Activated CD8-positive, alpha-beta T cell treated with anti-CD3 and anti-CD28 coated beads, Interleukin-2, amount 10 ng/mL, durations not matched to agents 7 days and 5 days (primary cell): ENCODE measurements at places on chromosomes 5 and 9. TPM values are rescaled to one million over a fixed set of nuclear protein-coding genes. Genes with fewer than 3 reads are reported as not detected.

PPP3R2 gene
- total RNA-seq: not detected

FGFR4 gene
- total RNA-seq: 0.53 TPM

LHX2 gene
- total RNA-seq: not detected

CYLC2 gene
- not detected for total RNA-seq

LCN12 gene
- 1.7 TPM for total RNA-seq

DNA sequence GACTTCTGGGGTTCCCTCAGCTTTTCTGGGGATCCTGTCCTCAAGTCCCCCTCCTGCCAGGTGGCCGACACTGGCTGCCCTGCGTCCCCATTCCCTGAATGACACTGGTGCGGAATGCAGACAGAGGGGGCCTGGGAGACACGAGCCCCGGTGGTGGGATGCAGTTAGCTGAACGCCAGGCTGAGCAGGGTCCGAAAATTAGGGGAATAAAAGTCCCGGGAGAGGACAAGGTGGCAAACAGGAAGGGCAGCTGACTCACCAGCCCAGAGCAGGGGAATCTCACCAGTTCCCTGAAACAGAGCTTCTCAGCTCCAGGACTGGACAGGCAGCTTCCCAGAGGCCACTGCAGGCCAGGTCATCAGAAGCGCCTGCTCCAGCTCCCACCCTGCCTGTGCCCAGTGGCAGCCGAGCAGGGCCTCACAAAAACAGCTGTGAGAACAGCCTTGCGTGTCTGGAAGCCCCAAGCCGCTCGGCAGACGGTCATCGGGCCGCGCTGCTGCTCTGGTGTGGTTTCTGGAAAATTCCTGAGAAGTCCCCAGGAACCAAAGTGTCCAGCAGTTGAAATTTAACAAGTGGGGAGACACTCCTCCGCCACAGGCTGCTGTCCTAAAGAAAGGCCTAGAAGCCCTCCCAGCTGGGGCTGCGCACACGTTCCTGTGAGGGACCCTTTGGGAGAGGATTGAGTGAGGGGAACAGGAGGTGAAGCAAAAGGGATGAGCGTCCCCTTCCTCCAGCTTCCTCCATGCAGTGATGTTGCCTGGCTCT, 47.6 kb upstream of the EXOC3 start:
- H3K36me3 ChIP-seq: peaks cover 38% of the 10 kb centered on the region
- DNase-seq: peak; percentile 20

DNA sequence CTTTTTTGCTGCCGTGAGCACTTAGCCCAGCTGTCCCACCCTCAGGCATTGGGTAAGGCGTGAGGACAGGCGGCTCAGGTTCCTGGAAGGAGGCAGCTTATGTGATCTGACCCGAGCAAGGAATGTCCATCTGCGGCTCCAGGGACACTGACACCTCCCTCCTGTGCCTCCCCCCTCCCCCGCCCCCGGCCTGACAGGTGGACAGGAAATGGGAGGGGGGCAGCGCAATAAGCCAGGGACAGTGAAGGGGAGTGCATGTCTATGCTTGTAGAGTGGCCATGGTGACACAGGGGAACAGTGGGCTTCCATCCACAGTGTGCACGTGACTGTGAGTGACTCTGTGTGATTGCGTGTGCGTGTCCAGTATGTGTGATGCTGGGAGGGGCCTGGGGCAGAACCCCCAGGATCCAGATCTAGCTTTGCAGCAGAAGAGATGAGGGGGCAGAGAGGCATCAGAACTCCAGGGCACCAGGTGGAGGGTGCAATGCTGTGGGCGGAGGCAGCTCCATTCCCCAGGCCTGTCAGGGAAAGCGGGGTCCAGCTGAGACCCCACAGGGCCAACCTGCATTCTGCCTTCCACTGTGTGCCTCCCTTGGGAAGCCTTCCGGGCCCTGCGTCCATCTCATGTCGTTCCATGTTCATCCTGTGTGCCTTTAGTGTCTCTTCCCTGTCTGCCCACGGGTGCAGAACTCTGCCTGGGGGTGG, 30.5 kb downstream of the CNTFR start:
- no peaks in the 10 kb centered on the region for H3K4me1 ChIP-seq
- peaks cover 16% of the 10 kb centered on the region for H3K27me3 ChIP-seq
- H3K27ac ChIP-seq: no peak overlapping the region

- H3K36me3 ChIP-seq: no peaks in the 10 kb centered on the region
- H3K4me3 ChIP-seq: no peak overlapping the region
- DNase-seq: no peak
- H3K27me3 ChIP-seq: no peaks in the 10 kb centered on the region
- no peaks in the 10 kb centered on the region for H3K4me1 ChIP-seq
- no peak overlapping the region for H3K27ac ChIP-seq
These were observed 65.8 kb downstream of the BOD1 start for GRCh38 chr5:173550641-173551040.

GRCh38 chr5:148965511-148966265, 97.2 kb downstream of the SH3TC2 start:
- H3K4me3 ChIP-seq: no peak overlapping the region
- H3K36me3 ChIP-seq: peaks cover 2% of the 10 kb centered on the region
- peaks cover 8% of the 10 kb centered on the region for H3K4me1 ChIP-seq
- peaks cover 11% of the 10 kb centered on the region for H3K27me3 ChIP-seq
- no peak overlapping the region for H3K27ac ChIP-seq

GRCh38 chr9:136107953-136108647, 10.6 kb downstream of the TMEM250 start:
- peak overlapping the region; percentile 94 for H3K27ac ChIP-seq

DNA sequence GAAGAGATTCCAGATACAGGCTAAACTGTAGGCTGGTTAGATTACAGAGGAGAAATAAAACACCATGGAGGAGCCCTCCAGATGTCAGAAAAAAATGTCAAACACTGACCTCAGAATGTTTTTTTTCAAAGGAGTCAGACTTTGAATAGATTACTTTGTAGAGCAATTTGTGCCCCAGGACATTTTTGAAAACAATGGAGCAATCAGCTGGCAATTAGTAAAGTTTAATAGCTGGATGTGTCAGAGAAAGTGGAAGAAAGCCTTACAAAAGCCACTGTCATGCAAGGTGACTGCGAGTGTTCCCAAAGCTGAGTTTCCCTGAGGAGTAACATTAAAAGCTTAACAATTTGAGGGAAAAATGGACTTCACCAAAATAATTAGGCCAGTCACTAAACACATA, 417.8 kb upstream of the CTNND2 start:
- no peaks in the 10 kb centered on the region for H3K36me3 ChIP-seq
- no peaks in the 10 kb centered on the region for H3K4me1 ChIP-seq
- no peak overlapping the region for H3K4me3 ChIP-seq
- no peak overlapping the region for H3K27ac ChIP-seq
- no peaks in the 10 kb centered on the region for H3K27me3 ChIP-seq
- DNase-seq: no peak

- no peak for DNase-seq
- H3K27me3 ChIP-seq: no peaks in the 10 kb centered on the region
- no peaks in the 10 kb centered on the region for H3K4me1 ChIP-seq
- no peak overlapping the region for H3K4me3 ChIP-seq
These were observed 555.3 kb upstream of the ARRDC3 start for GRCh38 chr5:91938441-91938840.

- H3K4me3 ChIP-seq: no peak overlapping the region
- DNase-seq: no peak
- H3K27me3 ChIP-seq: no peaks in the 10 kb centered on the region
- H3K4me1 ChIP-seq: peaks cover 37% of the 10 kb centered on the region
- no peak overlapping the region for H3K27ac ChIP-seq
- peaks cover 45% of the 10 kb centered on the region for H3K36me3 ChIP-seq
These were observed 4.9 kb downstream of the HMGCR start for GRCh38 chr5:75341934-75342333.

- H3K27me3 ChIP-seq: peaks cover 3% of the 10 kb centered on the region
- H3K4me3 ChIP-seq: no peak overlapping the region
- no peak for DNase-seq
- no peaks in the 10 kb centered on the region for H3K36me3 ChIP-seq
- no peak overlapping the region for H3K27ac ChIP-seq
- H3K4me1 ChIP-seq: no peaks in the 10 kb centered on the region
These were observed 150.3 kb downstream of the GPBP1 start for GRCh38 chr5:57324181-57324580.

- H3K4me3 ChIP-seq: no peak overlapping the region
- no peaks in the 10 kb centered on the region for H3K27me3 ChIP-seq
- no peaks in the 10 kb centered on the region for H3K36me3 ChIP-seq
These were observed 536.5 kb upstream of the CDH10 start for GRCh38 chr5:25181249-25181648.

DNA sequence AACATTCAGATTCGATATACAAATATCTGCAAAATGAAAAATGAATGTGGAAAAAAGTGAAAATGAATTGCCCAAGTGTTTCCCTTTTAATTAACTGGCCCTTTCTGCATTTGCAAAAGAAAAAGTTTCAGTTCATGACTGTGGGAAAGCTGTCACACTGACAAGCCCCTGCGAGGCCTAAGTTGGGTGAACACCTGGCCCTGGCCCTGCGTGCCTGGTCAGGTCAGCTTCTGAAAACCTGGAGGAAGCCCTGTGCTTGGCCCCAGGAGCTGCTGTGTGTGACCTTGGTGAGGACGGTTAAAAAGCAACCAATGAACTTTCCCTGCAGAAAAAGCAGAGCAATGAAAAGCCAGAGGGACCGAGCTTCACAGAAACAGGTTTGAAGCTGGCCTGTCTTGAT, 41.0 kb upstream of the SHC3 start:
- H3K36me3 ChIP-seq: no peaks in the 10 kb centered on the region
- H3K27ac ChIP-seq: no peak overlapping the region
- no peak for DNase-seq

GRCh38 chr9:131405858-131406537, 12.1 kb downstream of the PRRC2B start:
- H3K4me3 ChIP-seq: peak overlapping the region; percentile 76
- H3K36me3 ChIP-seq: peaks cover 44% of the 10 kb centered on the region
- peak overlapping the region; percentile 76 for H3K27ac ChIP-seq
- peaks cover 90% of the 10 kb centered on the region for H3K4me1 ChIP-seq
- peak; percentile 36 for DNase-seq

GRCh38 chr9:4177970-4178758, 121.7 kb downstream of the GLIS3 start:
- DNase-seq: no peak
- H3K4me1 ChIP-seq: no peaks in the 10 kb centered on the region
- H3K27me3 ChIP-seq: no peaks in the 10 kb centered on the region
- H3K4me3 ChIP-seq: no peak overlapping the region
- no peaks in the 10 kb centered on the region for H3K36me3 ChIP-seq

DNA sequence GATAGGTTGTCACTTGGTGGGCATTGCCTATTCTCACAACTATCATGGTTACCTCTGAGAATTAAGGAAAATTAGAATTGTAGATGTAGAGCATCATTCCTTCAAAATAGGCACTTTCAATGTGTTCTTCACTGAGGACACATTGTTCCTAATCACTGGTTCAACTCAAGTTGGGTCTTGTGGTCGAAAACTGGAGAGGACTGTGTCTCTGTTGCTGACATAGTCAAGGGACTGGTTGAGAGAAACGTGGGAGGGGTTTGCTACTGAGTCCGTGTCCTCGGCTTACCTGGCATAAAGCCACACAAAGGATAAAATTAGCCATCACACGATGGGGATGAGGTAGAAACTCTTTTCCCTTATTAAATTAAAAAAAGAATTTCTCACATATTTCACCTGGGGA, 205.9 kb upstream of the CD180 start:
- H3K36me3 ChIP-seq: no peaks in the 10 kb centered on the region
- H3K27ac ChIP-seq: no peak overlapping the region
- no peak for DNase-seq
- H3K27me3 ChIP-seq: peaks cover 2% of the 10 kb centered on the region

- H3K27me3 ChIP-seq: no peaks in the 10 kb centered on the region
- no peak for DNase-seq
- H3K4me3 ChIP-seq: no peak overlapping the region
- H3K4me1 ChIP-seq: no peaks in the 10 kb centered on the region
- no peak overlapping the region for H3K27ac ChIP-seq
These were observed 1201.4 kb upstream of the C9orf72 start for GRCh38 chr9:28774433-28775235.

DNA sequence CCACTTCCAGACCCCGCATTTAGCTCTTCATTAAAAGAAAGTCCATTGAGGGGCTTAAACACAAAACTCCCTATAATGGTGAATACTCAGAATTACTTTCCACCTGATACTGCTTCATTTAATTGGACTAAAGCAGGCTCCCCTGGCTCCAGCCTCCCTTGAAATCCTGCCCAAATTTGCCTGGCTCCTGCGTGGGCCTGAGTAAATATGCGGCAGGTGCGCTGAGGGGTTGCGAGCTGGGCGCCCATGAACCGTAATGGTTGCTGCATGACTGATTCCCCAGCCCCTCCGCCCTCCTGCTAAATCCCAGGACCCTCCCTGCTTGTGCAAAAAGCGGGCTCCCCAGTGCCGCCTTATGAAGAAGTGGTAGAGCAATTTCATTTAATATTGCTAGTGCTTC, 639.7 kb downstream of the BNC2 start:
- no peaks in the 10 kb centered on the region for H3K4me1 ChIP-seq
- H3K36me3 ChIP-seq: no peaks in the 10 kb centered on the region
- no peaks in the 10 kb centered on the region for H3K27me3 ChIP-seq
- no peak overlapping the region for H3K4me3 ChIP-seq
- no peak overlapping the region for H3K27ac ChIP-seq

DNA sequence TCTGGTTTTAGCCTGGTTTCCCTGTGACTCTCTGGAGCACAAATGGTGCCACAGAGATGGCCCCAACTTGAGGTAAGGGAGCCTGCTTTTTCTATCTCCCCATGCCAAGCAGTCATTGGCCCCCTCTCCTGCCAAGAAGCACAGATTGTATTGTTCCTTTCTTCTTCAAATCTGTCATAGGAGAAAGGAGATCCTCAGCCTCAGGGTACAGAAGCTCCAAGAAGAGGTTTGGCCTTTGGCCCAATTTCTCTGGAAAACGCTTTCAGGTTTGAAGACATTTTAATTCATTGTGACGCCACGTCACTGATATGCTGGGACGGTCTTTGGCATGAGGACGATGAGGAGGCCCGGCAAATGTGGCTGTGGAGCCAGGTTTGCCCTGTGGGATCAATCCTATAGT, 29.2 kb upstream of the PANK3 start:
- no peak for DNase-seq
- no peaks in the 10 kb centered on the region for H3K27me3 ChIP-seq
- peaks cover 8% of the 10 kb centered on the region for H3K4me1 ChIP-seq
- H3K36me3 ChIP-seq: no peaks in the 10 kb centered on the region
- no peak overlapping the region for H3K4me3 ChIP-seq

- H3K4me1 ChIP-seq: no peaks in the 10 kb centered on the region
- DNase-seq: no peak
- peaks cover 32% of the 10 kb centered on the region for H3K27me3 ChIP-seq
- no peak overlapping the region for H3K4me3 ChIP-seq
- no peaks in the 10 kb centered on the region for H3K36me3 ChIP-seq
- H3K27ac ChIP-seq: no peak overlapping the region
These were observed 30.0 kb downstream of the BTF3 start for GRCh38 chr5:73528248-73528647.

- no peak for DNase-seq
- no peaks in the 10 kb centered on the region for H3K36me3 ChIP-seq
- H3K27ac ChIP-seq: no peak overlapping the region
- no peak overlapping the region for H3K4me3 ChIP-seq
These were observed 78.8 kb downstream of the SLC1A1 start for GRCh38 chr9:4569101-4569500.

- H3K27me3 ChIP-seq: no peaks in the 10 kb centered on the region
- H3K4me1 ChIP-seq: no peaks in the 10 kb centered on the region
- no peaks in the 10 kb centered on the region for H3K36me3 ChIP-seq
- H3K4me3 ChIP-seq: no peak overlapping the region
These were observed 34.0 kb downstream of the RASGEF1C start for GRCh38 chr5:180175015-180175431.
